ENCODE measurements at places on chromosomes 16 and 17. TPM values are rescaled to one million over a fixed set of nuclear protein-coding genes. Genes with fewer than 3 reads are reported as not detected.

MAPT gene
- total RNA-seq: 37.5 TPM

OR2C1 gene
- total RNA-seq: not detected

PTX4 gene
- not detected for total RNA-seq

ABAT gene
- 4.7 TPM for total RNA-seq

TNFSF13 gene
- 0.71 TPM for total RNA-seq

FOXN1 gene
- not detected for total RNA-seq

SLC5A11 gene
- 0.47 TPM for total RNA-seq

LGALS9B gene
- total RNA-seq: 0.20 TPM

GRAPL gene
- total RNA-seq: 0.44 TPM

CCL5 gene
- total RNA-seq: 0.34 TPM

TMEM204 gene
- 0.22 TPM for total RNA-seq

ZNHIT3 gene
- 33.9 TPM for total RNA-seq

GRCh38 chr16:70563636-70564035 is 40.0 kb downstream of the SF3B3 start:
- no peak for DNase-seq

GRCh38 chr17:75096082-75096625 is 8.4 kb downstream of the SLC16A5 start:
- peak; percentile 95 for DNase-seq

DNA sequence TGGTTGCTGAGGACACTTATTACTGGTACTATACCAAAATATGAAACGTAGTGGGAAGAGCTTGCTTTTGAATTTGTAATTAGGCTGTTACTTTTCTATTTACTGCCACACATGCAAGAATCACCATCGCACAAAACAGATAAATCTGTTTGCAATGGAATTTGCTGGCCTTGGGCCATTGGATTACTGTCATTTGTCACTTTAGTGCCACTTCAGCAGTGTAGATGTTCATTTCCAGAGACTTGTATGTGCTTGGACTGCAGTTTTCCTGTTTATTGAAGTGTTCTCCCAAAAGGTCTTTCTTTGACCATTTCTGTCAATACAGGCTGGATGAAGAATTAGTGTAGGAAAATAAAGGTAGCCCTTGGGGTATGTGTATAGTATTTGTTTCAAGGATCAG is 4.5 kb downstream of the USP10 start:
- DNase-seq: no peak

- DNase-seq: peak; percentile 54
These were observed 199.1 kb downstream of the KATNIP start for GRCh38 chr16:27748868-27749546.

- DNase-seq: no peak
These were observed 55.9 kb downstream of the KCNJ2 start for GRCh38 chr17:70225276-70225675.

GRCh38 chr17:32944248-32945020 is 16.5 kb downstream of the TMEM98 start:
- no peak for DNase-seq

- no peak for DNase-seq
These were observed 9.7 kb downstream of the KAT7 start for GRCh38 chr17:49798182-49798581.

GRCh38 chr16:62625326-62625725 is 589.1 kb upstream of the CDH8 start:
- no peak for DNase-seq

- DNase-seq: no peak
These were observed 9.4 kb downstream of the THRA start for GRCh38 chr17:40072040-40072734.

DNA sequence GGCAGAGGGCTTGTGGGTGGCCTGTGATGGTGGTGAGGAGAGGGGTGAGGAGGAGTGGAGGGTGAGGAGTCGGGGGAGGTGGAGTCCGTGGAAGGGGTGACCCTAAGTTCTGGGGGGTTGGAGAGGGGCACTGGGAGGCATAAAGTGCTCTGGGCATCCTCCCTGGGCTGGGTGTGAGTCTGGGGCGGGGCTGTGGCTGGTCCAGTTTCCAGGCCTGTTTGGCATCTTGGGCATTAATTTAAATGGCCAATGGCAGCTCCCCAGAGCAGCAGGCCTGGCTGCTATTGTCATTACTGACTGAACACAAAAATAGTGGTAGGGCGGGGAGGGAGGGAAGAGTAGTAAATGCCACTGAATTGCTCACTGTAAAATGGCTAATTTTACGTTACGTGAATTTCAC is 7.7 kb upstream of the ARHGAP23 start:
- DNase-seq: no peak

DNA sequence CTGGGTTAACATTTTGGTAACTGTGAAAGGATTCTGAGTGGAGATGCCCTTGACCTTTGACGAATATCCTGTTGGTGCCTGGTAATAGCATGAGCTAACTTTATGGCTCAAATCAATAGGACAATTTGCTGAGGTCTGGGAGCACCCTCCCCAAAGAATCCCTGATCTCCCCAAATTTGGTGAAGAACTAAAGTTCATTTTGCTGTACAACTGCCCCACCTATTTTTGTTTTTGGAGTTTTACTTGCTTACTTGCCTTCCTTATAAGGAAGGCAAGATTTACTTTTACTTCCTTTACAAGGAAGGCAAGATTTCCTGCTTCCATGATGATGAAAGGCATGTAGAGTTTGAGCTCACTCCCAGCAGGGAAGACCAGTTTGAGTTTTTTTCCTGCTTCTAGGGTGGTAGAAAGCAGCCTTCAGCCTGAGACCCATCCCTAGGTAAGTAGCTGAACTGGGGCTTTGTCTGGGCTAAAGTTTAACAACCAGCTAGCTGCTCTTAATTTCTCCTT is 2.8 kb downstream of the KRTAP4-9 start:
- DNase-seq: no peak

DNA sequence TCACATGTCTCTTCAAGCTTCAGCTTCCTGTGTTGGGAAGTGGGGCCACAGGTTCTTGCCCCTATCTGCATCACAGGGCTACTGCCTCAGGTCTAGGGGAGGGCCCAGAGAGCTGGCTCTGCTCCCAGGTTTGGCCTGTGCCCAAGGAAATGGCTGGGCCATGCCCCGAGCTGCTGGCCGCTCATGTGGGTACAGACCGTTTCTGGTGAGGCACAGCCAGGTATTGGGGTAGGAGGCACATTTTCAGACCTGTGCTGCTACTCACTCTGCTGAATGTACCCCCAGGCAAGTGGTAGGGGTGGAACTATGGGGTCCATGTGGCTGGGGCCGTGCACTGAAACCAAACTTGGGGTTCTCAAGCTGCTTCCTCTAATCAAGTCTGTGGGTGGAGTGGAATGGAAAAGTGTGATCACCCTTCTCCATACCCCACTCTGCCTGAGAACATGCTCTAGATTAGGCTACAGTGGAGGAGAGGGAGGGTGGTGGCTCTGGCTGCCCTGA is 4.6 kb downstream of the GAS2L2 start:
- no peak for DNase-seq

GRCh38 chr16:82584553-82585152 is 42.1 kb upstream of the CDH13 start:
- no peak for DNase-seq

GRCh38 chr17:61390479-61390791 is 9.2 kb upstream of the TBX2 start:
- DNase-seq: no peak

DNA sequence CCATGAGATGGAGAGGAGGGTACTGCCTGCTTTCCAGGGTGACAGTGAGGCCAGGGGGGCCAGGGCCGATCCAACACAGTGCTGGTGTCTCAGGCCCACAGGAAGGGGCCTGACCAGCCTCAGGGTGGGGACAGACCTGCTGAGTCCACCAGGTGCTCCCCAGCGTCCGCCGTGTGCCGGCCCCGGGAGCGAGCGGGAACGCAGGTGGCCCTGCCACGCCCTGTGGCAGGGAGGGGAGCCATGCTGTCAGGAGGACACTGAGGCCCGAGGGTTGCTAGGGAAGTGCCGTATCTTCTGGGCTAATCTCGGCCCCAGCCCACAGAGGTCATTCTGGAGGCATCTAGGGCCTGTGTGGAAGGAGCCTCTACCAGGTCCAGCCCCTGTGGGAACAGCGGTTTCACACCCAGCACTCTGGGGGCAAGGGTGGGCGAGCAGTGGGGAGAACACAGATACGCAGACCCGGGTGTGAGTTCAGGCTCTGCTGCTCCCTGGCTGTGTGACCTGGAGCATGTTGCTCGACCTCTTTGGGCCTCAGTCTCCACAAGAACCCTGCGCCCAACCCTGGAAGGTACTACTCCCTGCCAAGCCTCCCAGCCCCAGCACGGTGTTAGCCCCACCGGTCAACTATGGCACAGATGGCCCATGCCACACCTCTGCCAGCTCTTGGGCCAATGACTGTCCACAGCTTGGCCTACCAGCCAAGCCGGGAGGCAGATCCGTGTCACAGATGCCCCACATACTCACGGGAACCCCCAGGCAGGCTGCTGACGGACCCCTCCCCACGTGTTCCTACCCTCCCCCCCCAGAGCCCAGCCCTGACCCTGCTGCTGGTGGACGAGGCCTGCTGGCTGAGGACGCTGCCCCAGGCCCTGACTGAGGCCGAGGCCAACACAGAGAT is 43.9 kb upstream of the ZC3H18 start:
- no peak for DNase-seq

DNA sequence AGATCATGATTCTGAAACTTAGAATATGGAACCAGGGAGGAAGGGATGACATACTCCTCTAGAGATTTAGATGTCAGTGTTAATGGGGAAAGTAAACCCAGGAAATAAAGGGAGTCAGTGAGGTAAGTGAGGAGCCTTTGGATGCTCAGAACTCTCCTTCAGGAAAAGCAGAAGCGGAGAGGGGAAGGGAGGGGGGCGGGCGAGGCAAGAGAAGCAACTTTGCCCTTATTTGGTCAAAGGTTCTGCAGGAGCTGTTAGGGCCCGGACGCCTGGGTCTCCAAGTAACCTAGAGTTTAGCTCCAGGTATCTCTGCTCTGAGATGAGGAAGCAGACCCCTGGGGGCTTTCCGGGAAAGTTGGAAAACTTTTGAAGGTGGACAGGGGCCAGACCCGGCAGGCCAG is 1.3 kb downstream of the PFN1 start:
- no peak for DNase-seq

GRCh38 chr17:75832164-75832651 is 12.0 kb downstream of the UNC13D start:
- no peak for DNase-seq

DNA sequence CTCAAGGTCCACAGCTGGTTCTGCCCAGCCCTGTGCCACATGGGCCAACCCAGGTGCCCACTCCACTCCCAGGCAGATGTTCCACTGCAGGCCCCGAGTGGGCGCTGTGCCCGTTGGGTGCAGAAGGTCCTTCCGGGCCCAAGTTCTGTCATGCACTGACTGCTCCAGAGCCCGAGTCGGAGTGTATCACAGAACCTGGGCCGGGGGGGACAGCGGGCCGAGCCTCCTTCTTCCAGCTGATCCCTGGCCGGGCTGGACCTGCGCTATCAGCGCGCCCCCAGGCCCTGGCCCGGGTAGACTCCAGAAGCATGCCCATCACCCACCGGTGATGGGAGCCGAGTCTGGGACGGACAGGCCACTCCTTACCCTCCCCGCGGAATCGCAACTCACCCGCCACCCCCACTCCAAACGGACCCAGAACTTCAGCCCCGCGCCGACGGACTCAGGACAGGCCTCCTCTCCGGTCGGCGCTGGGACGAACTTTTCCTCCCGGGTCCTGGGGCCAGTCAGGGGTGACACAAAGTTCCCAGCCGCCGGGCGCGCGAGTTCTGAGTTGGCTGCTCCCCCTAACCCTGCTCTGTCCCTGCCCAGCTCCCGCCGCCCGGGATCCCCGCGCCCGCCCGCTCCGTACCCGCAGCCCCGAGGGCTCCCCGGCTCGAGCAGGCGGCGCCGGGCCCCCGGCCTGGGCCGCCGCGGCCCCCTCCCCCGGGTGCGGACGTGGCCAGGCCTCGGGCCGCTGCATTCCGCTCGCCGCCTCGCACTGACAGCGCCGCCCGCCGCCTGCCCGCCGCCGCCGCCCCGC is at the start of gene COPZ2:
Gene COPZ2, minus strand, starts transcription at position 762 of the 802 bp plus-strand sequence. Its CDS starts 20 bp downstream, at position 742.
- no peak for DNase-seq

GRCh38 chr17:12133183-12133582 is 112.5 kb downstream of the MAP2K4 start:
- no peak for DNase-seq

DNA sequence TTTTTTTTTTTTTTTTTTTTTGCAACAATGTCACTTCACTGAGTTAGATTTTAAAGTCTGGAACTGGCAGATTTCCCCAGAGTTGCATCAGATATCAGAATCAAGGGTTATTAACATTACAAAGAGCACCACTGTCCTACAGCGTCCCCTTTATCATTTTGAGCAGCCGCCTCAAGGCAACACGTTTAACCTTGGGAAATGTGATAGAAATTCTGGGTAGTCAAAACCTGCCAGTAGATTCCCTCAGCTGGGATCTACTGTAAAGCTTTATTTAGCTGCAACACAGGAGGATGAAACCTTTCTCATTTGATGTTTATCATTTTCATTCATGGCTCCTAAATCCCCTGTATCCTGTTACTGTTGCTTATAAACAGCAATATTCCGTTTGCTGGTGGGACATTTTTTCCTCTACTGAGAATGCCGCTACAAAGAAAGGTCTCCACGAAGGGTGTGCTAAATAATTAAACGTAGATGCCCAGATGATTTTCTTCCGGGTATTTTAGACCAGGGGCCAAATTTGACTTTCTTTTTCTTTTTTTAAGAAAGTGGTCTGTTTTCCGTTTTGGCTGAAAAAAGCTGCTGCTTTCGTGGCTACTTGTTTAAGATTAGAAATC is 436.1 kb upstream of the GOT2 start:
- no peak for DNase-seq

DNA sequence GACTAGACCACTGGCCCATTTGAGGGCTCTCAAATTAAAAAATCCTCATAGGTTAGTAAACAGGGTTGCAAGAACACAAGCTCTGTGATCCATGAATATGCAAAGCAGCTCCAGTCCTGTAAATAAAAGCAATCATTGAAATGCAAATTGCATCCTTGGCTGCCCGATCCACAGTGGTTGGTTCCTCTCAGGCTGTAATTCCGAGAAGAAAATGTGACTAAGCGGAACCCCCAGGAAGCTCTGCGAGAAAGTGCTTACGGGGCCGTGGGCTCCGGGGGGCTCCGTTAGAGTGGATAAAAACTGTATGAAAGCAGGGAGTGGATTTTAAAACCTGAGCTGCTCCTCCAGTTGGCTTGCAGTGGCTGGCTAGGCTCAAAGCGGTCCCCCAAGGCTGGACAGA is 2.5 kb downstream of the GPRC5B start:
- DNase-seq: no peak

- no peak for DNase-seq
These were observed 11.8 kb downstream of the MYO1D start for GRCh38 chr17:32865141-32865540.

DNA sequence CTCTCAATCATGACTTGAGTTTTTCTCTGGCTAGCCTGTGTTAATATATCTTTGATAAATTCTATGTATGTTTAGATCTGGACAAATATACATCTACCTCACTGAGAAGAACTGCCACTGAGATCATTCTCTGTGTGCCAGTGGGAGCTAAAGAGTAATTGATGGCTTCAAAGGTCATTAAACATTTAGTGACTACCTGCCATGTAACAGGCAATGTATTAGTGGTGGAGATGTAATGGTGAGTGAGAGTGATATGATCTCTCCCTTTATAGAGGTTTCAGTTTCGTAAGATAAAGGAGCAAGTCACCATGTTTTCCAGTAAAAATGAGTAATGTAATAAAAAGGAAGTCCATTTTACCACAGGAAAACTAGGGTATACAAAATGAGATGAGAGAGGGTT is 235.8 kb upstream of the CDH8 start:
- DNase-seq: no peak

All from HCT116 (cell line).